Immature natural killer cell (primary cell): ENCODE measurements at places on chromosomes 12 and 14.

GRCh38 chr12:115078990-115079389 is 395.0 kb upstream of the TBX3 start:
- no peaks in the 10 kb centered on the region for H3K4me1 ChIP-seq
- DNase-seq: no peak
- no peak overlapping the region for H3K27ac ChIP-seq
- H3K27me3 ChIP-seq: no peaks in the 10 kb centered on the region

DNA sequence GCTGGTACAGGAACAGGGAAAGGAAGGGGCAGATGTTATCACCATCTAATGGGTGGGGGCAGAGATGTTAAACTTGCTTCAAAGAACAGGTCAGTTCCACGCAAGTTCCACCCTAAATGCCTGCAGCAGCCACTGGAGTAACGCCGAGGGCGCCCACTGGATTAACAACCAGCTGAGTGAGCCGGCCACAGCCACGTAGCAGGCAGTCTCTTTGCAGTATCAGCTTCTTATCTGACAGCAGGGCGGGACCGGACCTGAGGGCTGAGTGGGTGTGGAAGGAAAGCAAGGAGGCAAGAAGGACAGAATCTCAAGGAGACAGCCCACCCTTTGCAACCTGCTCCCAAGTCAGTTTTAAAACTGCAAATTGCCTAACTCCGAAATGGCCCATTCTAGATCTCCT is 38.4 kb upstream of the FOXN3 start:
- peaks cover 35% of the 10 kb centered on the region for H3K4me1 ChIP-seq
- H3K27ac ChIP-seq: peak overlapping the region; percentile 71
- peaks cover 7% of the 10 kb centered on the region for H3K36me3 ChIP-seq
- DNase-seq: no peak
- H3K4me3 ChIP-seq: peak overlapping the region; percentile 23

- peak overlapping the region; percentile 39 for H3K4me3 ChIP-seq
- DNase-seq: peak; percentile 45
- peaks cover 3% of the 10 kb centered on the region for H3K27me3 ChIP-seq
- H3K36me3 ChIP-seq: peaks cover 4% of the 10 kb centered on the region
- H3K27ac ChIP-seq: peak overlapping the region; percentile 77
- H3K4me1 ChIP-seq: peaks cover 65% of the 10 kb centered on the region
Observed at GRCh38 chr14:24690492-24690891, 56.5 kb upstream of the GZMB start.

DNA sequence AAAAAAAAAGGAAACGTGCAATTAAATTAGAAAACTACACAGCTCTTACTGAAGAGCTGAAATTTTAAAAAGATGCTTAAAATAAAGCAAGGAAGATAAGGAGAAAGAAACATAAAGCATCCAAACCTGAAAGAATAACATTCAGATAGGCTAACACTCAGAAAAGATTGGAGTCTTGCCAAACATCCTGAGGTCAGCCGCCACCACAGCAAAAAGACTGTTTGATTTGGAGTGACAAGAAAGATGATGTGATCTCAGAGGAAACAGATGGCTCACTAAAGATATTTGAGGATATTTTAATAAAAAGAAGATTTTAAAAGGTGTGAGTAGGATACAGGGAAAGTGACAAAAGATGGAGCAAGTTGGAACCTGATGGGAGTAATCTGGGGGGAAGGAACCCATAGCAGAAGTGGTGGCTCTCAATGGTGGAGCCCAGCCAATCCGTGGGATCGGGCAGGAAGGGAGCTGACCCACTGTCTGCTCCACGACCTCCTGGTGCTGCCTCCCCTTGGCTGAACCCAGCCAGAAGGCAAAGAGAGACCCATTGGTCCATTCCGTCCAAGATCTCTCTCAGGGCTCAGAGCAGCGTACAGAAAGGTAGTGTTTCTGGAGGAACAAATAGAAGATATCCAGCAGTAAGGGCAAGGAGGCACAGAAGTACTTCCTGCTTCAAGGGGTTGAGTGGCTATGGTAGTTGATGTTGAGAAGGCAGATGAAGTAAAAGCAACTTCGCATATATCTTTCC is 469.6 kb downstream of the RGS6 start:
- no peaks in the 10 kb centered on the region for H3K36me3 ChIP-seq
- H3K27ac ChIP-seq: no peak overlapping the region
- DNase-seq: no peak
- peaks cover 17% of the 10 kb centered on the region for H3K4me1 ChIP-seq
- H3K27me3 ChIP-seq: peaks cover 2% of the 10 kb centered on the region

- peaks cover 10% of the 10 kb centered on the region for H3K4me1 ChIP-seq
- peak overlapping the region; percentile 14 for H3K27ac ChIP-seq
- no peaks in the 10 kb centered on the region for H3K36me3 ChIP-seq
- no peaks in the 10 kb centered on the region for H3K27me3 ChIP-seq
Observed at GRCh38 chr12:75635606-75636444, 124.4 kb upstream of the KRR1 start.

DNA sequence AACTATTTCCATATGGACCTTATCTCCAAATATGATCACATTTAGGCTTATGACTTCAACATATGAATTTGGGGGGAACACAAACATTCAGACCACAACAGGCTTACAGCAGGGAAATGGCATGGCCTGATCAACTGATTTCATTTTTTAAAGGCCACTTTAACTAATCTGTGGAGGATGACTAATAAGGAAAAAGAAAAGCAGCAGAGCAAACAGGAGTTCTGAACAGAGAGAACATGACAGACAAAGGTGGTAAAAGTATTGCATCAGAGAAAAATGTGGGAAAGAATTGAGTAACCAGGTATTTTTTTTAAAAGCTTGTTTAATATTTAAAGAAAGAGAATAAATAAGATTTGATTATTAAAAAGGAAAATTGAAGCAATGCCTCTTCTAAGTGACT is 366.1 kb upstream of the TMPO start:
- no peaks in the 10 kb centered on the region for H3K4me1 ChIP-seq
- H3K27me3 ChIP-seq: peaks cover 3% of the 10 kb centered on the region
- DNase-seq: no peak

DNA sequence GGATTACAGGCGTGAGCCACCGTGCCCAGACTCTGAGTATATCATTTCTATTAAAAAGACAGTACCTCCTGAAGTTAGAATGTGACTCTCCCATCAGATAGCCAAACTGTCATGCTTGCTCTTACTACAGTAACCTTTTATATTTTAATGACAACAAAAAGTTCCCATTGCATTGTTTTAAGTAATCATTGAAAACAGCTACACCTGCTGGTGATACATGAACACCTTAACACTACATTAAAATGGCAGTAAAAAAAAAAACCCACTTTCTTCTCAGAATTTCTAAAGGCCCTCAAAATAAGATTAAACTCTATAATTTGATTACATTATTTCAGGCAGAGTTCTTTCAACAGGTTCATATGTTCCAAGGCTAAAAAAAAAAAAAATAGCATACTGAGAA is 76.7 kb downstream of the SH2B3 start:
- DNase-seq: no peak
- H3K4me1 ChIP-seq: no peaks in the 10 kb centered on the region
- no peak overlapping the region for H3K27ac ChIP-seq
- no peaks in the 10 kb centered on the region for H3K27me3 ChIP-seq
- peaks cover 25% of the 10 kb centered on the region for H3K36me3 ChIP-seq

DNA sequence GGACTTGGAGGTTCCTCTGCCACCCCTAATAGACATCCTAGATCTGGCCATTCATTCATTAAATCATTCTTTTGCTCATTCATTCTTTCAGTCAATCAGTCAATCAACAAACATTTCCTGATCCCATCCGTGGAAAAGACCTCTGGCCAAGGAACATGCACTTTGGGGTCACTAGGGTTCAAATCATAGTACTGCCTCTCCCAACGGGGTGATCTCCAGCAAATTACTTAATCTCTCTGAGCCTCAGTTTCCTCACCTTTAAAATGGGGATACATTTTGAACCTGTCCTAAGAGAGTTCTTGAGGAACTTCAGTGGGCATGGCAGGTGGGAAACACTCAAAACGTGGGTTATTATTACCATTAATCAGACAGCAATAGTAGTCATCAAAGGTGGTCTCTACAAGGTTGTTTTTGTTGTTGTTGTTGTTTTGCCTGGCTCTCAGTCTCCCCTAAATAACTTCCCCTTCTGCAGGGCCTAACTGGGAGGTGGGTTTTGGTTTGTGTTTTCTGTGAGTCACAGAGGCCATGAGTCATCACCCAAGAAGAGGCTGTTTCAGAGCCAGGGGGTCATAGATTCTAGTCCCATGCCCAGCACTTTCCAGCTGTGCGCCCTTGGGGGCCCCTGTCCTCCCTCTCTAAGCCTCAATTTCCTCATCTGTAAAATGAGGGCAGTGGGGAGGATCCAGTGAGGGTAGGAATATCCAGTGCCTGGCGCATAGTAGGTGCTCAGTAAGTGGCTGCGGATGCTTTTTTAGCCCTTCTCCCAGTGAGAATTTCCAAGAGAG is 16.9 kb upstream of the FAM222A start:
- no peak overlapping the region for H3K4me3 ChIP-seq
- H3K27ac ChIP-seq: no peak overlapping the region
- peaks cover 12% of the 10 kb centered on the region for H3K27me3 ChIP-seq
- no peak for DNase-seq
- H3K36me3 ChIP-seq: no peaks in the 10 kb centered on the region

GRCh38 chr14:62002642-62003041 is 240.4 kb downstream of the SNAPC1 start:
- H3K4me1 ChIP-seq: no peaks in the 10 kb centered on the region
- H3K4me3 ChIP-seq: no peak overlapping the region
- no peak overlapping the region for H3K27ac ChIP-seq
- peaks cover 3% of the 10 kb centered on the region for H3K27me3 ChIP-seq

- peaks cover 6% of the 10 kb centered on the region for H3K27me3 ChIP-seq
- no peak overlapping the region for H3K4me3 ChIP-seq
- DNase-seq: no peak
- peak overlapping the region; percentile 60 for H3K27ac ChIP-seq
Observed at GRCh38 chr12:121653999-121654398, 15.5 kb downstream of the MORN3 start.
